ENCODE measurements at places on chromosomes 7 and 10.

DNA sequence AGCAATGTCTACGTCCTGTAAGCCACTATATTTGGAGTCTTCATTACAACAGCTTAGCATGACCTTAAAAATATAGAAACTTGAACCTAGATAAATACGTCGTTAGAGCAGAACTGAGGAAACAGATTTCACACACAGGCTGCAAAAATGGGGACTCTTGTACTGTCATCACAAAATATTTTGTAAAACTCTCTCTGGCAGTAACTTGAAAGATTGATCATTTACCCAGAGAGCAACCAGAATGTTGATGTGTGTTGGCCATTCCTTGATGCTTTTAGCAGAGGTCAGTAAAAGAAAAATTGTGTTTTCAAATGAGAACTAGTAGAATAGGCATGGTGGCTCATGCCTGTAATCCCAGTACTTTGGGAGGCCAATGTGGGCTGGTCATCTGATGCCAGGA is 14.5 kb upstream of the PON1 start:
- no peak for DNase-seq

DNA sequence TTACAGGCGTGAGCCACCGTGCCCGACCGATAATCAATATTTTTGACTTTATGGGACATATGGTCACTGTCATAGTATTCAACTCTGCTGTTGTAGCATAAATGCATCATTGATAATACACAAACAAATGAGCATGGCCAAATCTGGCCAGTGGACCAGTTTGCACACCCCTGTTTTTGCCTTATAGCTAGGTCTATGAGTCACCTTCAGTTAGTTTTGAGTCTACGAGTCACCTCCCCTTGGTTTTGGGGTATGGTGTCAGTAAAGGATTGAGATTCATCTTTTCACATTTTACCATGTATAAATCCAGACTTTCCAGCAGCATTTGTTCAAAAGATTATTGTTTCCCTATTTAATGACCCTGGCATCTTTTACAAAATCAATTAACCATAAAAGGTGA is 362.5 kb upstream of the NRP1 start:
- DNase-seq: no peak

DNA sequence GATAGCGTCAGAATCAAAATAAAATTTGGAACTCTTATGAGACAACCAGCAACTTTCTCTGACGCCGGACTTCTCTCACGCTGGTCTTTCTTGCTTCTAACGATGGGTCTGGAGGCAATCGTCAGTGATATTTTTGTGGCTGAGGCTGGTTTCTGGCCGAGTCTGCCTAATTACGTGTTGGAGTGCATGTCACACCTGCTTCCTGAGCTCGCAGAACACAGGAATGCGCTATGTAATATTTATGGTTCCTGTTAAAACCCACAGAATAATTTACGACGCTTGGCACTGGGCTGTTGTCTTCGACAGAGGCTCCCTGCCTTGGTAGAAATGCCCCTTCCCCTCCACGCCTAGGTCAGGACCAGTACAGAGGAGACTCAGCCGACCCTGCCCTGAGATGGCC is 64.9 kb downstream of the NPTX2 start:
- no peak for DNase-seq

GRCh38 chr7:150449206-150449952 is 1.1 kb upstream of the GIMAP8 start:
- DNase-seq: no peak

DNA sequence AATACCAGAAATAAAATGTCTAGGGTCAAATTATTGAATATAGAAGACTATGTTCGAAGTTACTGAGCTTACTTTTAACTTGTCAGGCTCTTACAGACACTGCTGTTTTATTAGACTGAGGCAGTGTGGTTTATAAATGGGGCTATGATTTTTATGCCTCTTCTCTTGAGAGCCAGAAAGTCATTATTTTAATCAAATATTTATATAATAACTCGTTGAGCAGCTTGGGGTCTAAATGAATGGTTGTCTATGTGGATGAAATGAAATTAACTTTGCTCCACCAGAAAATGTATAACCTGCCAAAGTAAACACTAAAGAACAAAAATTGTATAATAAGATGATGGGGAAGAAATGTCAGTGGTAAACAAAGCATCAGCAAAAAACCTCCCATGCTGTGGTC is 175.6 kb upstream of the THSD7A start:
- DNase-seq: no peak

GRCh38 chr10:86057708-86058107 is 308.9 kb downstream of the GRID1 start:
- no peak for DNase-seq

DNA sequence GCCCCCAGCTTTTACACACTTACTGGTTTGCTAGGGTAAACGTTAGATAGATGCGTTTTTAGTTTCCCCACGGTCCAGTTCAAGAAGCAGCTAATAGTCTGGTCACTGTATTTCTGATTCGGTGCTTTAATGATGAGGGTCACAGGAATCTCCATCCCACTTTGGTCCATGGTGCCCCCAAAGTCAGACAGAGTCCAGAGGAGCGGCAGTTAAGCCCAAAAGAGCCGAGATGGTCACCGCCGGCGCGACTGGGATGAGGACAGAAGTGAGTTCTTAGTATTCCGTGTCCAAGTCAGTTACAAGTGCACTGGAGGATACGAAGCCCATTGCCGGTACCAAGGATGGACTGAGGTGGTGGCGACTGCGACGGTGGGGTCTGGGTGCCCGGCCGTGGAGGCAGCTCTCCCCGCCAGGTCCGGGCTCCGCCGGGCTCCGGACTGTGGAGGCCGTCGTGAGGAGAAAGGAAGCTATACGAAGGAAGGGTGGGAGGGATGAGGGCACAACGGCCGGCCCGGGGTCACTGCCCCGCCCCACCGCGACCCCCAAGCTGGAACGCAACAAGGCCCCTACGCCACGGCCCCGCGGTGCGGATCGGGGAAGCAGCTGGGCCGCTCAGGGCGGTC is 663 bp downstream of the HERPUD2 start:
- DNase-seq: no peak

DNA sequence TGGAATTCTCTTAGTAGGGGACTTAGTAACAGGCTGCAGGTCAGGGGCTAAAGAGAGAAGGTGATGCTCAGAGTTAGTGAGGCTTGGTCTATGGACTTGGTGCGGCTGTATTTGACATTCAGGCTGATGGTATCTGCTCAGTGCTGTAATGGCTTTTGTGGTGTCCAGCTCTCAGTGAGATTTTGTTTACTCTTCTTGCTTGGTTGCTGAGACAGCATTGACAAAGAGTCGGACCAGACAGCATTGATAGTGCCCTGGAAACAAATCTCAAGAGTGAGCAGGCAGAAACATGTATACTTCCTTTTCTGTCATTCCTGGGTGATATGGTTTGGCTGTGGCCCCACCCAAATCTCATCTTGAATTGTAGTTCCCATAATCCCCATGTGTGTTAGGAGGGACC is 202.0 kb downstream of the STK31 start:
- DNase-seq: no peak

GRCh38 chr7:51543801-51544553 is 227.4 kb upstream of the COBL start:
- no peak for DNase-seq

- DNase-seq: no peak
These were observed 6.1 kb downstream of the RPS24 start for GRCh38 chr10:78039743-78040142.

- DNase-seq: no peak
These were observed 19.7 kb downstream of the ADCY1 start for GRCh38 chr7:45593877-45594276.

- DNase-seq: no peak
These were observed 67.9 kb downstream of the ZNF783 start for GRCh38 chr7:149329766-149330334.

DNA sequence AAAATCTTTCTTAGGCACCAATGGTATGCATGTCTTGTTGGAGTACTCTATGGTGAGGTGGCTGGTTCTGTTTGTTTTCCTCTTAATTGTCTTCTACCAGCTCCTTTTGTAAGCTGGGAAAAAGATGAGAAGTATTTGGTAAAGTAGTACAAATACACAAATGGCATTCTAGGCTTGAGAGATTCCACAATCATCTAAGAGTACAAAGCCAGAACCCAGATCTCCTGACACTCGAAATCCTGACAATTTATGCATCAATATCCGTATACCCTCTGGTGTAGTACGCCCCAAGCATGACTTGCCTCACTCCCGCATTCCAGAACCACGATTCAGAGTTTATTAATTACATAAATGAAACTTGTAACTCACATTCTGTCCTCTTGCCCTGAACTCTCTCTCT is 43.5 kb downstream of the CDCA7L start:
- DNase-seq: no peak

DNA sequence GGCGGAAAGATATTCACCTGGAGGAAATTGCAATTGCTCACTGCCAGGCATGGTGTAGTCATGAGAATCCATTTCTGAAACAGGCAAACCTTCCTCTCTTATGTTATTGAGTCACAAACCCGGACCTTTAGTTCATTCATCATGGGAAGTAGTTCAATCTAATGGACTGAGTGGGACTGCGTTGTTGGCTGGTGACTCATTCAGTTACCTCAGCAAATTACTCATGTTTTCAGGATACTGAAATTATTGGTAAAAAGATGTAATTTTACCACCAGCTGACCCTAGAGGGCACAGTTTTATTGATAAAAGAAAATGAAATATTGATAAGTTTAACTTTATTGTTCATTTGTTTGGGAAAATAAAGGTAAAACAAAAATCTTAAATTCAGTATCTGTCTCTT is 1194.4 kb upstream of the SORCS1 start:
- DNase-seq: no peak

GRCh38 chr10:62511656-62512055 is 137.5 kb downstream of the ZNF365 start:
- DNase-seq: no peak

DNA sequence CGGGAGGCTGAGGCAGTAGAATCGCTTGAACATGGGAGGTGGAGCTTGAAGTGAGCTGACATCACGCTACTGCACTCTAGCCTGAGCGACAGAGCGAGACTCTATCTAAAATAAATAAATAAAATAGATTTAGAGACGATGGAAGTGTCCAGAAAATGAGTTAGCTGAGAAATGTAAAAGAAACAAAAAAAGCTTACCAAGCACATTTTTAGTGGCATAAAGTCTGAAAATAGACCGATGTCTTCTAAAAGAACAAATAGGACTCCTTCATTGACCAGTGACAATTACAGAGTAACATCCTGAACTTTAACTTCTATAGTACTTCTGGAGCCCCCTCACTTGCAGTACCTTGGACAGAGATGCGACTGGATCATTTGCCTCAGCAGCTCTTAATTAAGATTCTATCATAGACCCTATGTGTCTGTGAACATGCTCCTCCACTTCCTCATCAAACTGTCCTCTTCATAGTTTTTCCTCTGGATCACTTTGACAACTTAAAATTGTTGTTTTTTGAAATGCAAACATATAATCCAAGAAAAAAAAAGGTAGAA is 25.2 kb upstream of the SRPK2 start:
- DNase-seq: no peak

DNA sequence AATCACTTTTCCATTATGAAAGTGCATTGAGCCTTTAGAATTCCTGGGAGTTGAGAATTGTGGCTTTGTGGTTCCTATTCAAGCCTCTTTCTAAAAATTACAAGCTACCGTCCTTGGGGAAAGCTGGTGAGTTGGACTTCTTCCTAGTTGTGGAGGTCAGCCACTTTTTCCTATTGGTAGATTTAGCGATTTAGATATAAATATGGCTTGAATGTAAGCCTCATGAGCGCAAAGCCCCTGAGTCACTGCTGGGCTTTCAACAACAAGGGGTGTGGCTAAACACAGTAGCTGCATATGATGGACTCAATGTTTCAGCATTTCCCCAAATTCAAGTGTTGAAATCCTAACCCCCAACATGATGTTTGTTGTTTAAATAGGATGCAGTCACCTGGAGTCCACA is 150.0 kb upstream of the IGFBP3 start:
- DNase-seq: no peak

GRCh38 chr10:80173466-80173865 is 31.9 kb downstream of the ANXA11 start:
- DNase-seq: no peak

GRCh38 chr10:122051609-122052385 is 62.8 kb downstream of the TACC2 start:
- no peak for DNase-seq

DNA sequence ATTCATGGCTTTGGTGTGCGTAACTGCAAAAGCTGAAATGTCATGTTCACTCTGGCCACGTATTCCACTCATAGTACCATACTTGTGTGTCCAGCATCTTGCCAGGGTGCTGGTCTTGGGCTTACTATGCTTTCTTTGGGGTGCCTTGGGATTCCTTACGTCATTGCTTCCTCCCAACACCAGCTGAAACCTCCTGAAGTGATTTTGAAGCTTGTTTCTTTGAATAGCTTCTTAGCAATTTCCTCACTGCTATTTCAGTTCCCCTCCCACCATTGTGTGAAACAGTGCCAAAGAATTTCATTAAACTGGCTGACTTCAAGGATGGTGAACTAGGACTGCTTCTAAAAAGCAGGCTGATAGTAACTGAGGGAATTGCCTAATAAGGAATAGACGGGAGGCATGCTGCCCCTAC is 36.9 kb downstream of the ENTPD1 start:
- DNase-seq: no peak

DNA sequence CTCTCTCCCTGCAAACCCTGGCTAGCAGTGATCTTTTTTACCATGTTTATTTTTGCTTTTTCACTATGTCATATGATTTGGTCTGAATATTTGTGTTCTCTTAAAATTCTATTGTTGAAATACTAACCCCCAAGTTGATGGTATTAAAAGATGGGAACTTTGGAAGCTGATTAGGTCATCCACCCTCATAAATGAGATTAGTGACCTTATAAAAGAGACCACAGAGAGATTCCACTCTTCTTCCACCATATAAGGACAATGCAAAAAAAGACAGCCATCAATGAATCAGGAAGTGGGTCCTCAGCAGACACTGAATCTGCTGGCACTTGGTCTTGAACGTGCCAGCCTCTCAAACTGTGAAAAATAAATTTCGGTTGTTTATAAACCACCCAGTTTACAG is 112.8 kb upstream of the KCND2 start:
- no peak for DNase-seq

- DNase-seq: no peak
These were observed 4.8 kb downstream of the SH3PXD2A start for GRCh38 chr10:103850572-103850895.

DNA sequence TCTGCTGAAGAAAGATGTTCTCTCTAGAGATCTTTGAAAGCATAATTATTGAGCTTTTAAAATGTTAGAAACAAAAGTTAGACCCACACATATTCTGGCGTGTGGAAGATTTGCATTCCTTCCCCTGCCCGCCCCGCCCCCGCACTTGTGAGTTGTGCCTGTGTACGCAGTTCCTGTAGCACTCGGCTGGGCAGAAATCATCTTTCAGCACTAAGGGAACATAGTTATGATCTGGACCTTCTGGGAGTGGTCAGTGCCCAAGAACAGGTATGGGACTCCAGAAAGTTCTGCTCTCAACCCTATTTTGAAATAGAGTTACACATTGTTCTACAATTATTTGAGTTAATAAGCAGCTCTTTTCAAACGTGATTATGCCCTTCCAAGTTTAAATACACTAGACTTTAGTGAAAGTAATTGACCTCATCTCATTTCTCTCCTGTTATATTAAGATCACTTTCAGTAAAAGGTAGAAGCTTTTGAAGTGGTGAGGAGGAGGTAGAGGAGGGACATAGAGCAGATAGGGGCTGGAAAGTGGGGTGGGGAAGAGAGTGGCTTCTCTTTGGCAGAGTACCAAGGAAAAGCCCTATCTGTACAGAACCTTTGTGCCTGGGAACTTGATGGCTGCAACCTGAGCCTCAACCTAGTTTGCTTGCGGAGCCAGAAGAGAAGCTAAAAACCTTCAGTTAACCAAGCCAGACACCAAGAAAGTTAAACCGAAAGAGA is 5.7 kb downstream of the BLVRA start:
- no peak for DNase-seq

All from activated gamma-delta T cell treated with anti-CD3 and anti-CD28 coated beads, Interleukin-2, amount 50 U/mL, for 16 hours (primary cell).